ENCODE measurements at places on chromosomes 16 and 17.

DNA sequence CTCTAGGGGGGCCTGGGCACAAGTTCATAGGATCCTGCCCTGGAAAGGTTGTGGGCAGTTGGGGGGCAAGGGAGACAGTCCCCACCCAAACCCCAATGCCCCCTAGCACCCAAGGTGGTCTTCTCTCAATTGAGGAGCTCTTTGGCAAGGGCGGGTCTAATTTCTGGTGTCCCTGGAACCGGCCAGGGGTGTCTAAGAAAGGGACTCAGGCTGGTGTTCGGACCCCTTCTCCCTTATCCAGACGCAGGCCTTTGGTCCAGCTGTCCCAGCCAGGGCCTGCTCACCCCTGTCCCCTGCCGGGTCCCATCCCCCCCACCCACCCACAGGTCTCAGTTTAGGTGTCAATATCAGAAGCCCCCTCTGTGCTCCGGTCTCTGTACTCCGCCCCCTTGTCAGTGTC is 860 bp upstream of the ARHGDIG start:
- DNase-seq, result no peak

DNA sequence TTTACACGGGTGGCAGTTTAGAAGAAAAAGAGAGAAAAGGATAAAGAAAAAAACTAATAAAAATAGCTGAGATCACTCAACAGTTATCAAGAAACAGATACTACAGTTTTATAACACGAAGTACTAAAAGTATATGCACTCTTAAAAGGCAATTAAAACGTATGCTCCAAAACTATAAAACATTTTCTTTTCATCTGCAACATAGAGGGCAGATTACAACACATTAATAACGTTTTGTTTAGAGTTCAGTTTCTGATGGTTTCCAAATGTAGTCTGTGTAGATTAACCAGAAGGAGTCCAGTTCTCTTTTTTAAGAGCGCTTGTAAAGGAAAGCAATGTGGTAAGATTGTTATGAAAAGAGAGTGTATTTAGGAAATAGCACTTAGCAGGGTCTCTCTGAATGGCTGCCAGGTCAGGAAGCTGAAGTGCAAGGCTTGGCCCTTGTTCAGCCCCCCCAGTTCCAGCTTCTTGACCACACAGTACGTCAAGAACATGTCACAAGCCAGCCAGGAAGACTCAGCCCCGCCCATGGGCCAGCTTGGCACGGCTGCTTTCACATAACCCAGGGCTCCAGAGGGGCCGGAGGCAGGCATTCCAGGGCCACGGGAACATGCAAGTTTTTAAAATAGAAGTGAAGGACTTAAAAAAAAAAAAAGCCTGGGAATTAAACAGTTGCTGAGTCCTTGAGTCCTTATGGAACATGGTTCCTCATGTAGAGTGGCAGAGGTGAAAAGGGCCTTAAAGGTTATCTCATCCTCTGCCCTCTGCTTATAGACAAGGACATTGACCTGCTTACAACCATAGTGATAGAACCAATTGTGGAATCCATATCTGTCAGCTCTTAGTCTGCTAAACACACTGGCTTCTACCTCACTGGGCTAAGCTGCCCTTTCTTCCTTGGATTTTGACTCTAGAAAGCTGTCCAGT is 147.4 kb upstream of the TBX2 start:
- DNase-seq, result no peak

- DNase-seq, result no peak
Observed at GRCh38 chr17:72479113-72479512, 358.3 kb downstream of the SOX9 start.

GRCh38 chr17:48613862-48614694 is 1.0 kb downstream of the HOXB8 start:
- no peak for DNase-seq

DNA sequence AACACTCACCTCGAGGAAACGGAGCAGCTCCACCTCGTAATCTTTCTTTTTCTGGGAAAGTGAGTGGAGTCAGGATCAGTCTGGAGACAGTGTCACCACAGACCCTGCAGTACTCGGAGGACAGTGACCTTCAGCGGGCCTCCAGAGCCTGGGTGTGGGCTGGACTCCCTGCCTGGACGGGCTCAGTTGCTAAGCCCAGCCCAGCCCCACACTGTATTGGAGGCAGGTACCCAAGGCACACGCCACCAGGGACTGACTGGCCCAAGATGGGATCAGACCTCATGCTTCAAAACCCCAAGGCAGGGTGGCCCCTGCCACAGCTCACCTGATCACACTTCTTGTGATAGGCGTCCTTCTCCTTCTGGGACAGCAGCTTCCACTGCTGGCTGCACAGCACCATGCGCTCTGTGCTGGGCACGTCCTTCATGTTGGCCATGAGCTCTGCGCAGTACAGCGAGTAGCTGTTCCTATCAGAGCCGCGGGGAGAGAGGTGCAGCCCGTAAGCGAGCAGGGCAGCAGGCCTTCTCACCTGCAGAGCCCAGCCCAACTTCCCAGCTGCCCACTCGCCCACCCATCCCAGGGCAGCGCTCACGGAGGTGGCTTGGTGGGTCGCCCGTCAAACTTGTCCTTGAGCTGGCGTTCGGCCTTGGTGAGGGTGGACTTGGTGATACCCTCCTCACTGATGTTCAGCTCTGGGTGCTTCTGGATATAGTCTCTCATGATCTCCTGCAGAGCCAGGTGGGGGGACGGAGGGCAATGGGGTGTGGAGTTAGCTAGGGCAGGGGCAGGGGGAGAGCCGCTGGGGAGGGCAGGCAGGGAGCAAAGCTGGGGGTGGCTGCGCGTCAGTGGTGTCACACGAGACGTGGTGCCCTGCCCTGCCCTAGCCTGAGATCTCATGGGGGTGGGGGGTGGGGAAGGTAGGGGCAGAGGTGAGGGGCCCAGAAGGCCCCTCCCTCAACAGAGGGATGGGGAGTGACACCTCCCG is 7.9 kb downstream of the UBTF start:
- DNase-seq, result no peak

- DNase-seq, result no peak
Observed at GRCh38 chr17:56838687-56839086, 4.7 kb downstream of the DGKE start.

DNA sequence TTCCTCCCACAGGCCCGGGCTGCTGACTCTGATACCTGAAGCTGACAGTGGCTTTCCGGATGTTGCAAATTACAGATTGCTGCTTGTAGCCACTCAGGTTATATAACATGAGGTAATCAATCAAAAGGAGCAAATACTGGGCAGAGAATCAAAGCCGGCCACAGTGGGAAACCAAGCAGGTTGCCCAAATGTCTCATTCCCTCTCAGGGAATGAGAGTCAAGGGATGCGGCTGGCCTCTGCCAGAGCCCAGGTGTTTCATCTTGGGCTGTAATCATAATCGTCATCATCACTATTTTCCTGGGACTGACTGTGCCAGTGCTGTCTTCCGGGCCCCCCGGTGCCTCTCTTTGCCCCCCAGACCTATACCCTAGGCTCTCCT is 292.4 kb upstream of the FOXF1 start:
- no peak for DNase-seq

DNA sequence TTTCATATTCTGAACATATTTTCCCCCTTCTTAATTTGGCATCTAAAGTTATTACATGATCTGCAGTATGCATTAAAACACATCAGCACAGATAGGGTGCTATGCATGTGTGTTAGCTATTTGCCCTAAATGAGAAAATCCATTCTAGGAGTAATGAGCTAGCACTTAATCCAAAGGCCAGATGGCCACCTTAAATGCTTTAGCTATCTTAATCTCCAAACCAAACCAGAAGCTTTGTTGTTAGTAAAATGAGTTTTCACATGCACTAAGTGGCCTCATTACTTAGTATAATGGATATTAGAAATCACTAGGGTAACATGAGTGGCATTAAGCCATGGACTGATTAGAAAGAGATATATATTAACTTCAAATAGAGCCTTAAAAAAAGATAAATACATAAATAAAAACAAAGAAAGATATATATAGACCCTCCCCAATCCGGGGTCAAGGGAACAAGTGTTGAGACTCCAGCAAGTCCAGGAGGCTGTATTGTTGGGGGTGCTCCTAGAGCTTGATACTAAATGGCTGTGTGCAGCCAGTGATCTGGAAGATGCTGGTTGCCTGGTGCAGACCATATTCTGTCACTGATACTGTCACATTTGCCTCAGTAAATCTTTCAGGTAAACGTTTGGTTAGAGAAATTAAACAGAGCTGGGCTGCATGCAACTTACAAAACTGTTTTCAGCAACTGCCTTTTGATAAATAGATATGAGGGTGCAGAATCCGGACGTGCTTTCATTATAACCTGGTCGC is 67.3 kb downstream of the MYH10 start:
- DNase-seq, result no peak

DNA sequence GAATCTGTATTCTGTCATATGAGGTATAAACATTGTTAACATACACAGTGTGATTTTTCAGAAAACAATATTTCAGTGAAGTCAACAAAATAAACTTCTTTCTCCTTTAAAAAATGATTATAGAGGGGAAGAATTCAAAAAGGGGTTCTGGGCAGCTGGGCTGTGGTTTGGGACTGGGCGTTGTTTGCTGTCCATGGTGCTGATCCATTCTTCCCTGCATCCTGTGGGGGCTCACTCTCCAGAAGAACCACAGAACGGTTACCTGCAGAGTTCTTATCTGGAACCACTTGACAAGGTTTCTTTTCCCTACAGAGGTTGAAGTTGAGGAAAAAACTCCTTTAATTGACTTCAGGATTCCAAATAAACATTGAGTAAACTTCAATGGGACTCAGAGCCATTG is 1091.0 kb downstream of the CDH8 start:
- peak; percentile 25 for DNase-seq

- no peak for DNase-seq
Observed at GRCh38 chr16:53817117-53817755, 113.3 kb downstream of the FTO start.

- no peak for DNase-seq
Observed at GRCh38 chr17:68792042-68792685, 163.0 kb downstream of the ABCA8 start.

GRCh38 chr16:25838724-25839186 is 147.0 kb downstream of the HS3ST4 start:
- peak; percentile 74 for DNase-seq

- no peak for DNase-seq
Observed at GRCh38 chr17:61009663-61010062, 332.0 kb downstream of the BCAS3 start.

DNA sequence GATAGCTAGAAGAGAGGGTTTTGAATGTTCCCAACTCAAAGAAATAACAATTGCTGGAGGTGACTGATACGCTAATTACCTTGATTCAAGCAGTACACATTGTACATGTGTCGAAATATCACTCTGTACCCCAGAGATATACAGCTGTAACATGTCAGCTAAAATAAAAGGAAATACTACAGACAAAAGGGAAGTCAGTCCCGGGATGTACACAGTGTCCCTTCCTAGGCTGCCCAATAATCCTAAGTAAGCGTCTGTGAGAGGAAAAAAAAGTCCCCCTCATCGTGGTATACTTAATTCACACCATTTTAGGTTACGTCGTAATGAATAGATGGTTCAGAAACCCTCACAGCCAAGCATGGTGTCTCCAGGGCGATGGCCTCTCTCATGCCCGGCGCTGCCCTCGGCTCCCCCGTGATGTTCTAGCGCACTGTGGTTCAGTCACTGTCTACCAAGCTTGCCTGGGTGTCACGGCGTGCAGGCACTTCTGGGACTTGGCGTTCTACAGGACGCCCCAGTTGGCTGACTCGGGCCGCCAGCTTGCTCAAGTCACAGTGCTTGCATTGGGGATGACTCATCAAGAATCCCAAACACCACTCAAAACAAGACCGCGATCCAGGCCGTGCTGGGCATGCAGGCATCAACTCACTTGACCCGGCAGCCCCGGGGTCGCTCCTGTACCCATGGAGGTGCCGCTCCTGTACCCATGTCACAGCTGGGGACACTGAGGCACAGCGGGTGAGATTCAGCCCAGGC is 27.6 kb downstream of the CCDC40 start:
- DNase-seq, result peak; percentile 4

DNA sequence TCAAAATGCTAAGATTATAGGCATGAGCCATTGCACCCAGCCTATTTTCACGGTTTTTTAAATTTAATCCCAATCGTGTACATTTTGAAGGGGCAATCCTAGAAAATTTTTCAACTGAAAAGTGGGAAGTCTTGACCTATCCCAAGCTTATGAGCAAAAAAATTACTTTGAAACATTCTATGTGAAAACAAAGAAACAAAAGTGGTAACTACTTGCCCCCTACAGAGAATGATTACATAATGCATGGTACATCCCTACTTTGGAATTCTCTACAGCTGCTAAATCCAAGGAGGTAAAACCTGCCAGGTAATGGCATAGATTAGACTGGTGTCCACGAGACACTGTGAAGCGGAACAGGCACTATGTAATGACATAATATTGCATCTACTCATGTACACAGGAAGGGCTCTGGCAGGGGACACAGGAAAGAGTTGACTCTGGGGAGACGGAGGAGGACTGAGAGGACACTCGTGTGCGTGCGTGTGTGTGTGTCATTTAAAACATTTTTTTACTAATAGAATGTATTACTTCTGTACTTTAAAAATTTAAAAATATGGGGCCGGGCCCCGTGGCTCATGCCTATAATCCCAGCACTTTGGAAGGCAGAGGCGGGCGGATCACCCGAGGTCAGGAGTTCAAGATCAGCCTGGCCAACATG is 15.7 kb downstream of the ASGR2 start:
- DNase-seq, result no peak

- no peak for DNase-seq
Observed at GRCh38 chr17:54662978-54663876, 237.4 kb upstream of the TOM1L1 start.

- DNase-seq, result peak; percentile 96
Observed at GRCh38 chr17:2392252-2393173, 8.3 kb downstream of the MNT start.

- DNase-seq, result no peak
Observed at GRCh38 chr17:69176457-69176795, 34.7 kb upstream of the ABCA6 start.

DNA sequence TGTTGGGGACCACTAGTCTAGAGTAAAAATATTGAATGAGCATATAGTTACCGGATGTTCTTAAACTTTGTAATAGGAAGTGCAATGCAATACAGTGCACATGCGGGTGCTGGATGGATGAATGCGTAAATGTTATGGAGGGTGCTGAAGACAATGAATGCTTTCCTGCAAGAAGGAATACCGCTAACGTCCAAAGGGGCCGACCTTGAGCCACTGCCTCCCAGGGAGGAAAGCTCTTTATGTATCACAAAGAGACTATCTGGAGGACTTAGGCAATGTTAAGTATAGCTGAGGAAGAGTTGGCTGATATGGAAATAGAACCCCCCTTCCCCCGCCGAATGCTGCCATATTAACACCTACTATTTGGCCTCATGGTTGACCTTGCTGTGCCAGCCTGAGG is 27.5 kb upstream of the SHCBP1 start:
- no peak for DNase-seq

- no peak for DNase-seq
Observed at GRCh38 chr17:73777131-73777449, 132.8 kb upstream of the SDK2 start.

DNA sequence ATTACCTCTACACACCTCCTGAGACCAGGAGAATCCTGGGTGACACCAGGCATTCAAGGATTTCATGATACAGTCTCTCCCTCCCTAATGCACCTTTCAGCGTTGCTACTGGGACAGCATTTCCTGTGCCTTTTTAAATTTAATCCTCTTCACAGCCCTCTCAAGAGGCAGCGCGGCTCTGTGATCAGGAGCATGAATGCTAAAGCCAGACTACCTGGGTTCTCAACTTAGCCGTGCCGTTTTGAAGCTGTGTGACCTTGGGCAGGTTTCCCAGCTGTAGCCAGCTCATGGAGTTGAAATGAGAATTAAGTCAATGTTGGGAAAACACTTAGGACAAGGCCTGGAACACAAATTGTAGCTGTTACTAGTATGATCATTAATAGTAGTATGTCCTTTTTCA is 191.8 kb downstream of the XYLT1 start:
- DNase-seq, result no peak

GRCh38 chr16:51057102-51057793 is 93.8 kb downstream of the SALL1 start:
- DNase-seq, result no peak

Data from OCI-M1 (cell line).